ENCODE measurements at places on chromosomes 7 and 10.

DNA sequence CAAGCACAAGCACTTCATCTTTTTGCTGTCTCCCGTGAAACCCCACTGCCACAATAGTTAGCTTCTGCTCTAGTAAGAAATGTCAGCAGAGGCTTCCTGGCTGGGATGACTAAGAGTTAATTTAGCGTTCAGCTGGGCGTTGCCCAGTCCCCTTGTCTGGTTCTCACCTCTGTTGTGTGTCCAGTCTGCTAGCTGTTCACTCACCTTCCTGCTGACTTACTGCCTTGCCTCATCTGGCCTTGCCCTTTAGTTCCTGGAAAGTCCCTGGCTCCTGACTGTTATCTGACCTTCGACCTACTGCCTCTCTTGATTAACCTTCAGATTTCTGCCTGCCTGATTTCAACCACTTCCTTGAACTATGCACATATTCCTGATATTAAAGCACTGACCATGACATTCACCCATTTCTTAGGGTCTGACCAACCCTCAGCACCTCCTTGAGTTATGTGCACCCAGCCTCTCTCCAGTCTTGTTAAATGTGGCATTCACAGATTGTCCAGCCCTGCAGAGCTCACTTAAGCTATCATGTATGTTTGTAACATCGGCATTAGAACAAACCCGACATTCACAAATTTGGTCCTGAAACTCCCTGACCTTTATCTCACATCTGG, 30.3 kb downstream of the C7orf33 start:
- no peak for DNase-seq

- DNase-seq = peak; percentile 76
These were observed 85.9 kb upstream of the MKI67 start for GRCh38 chr10:128211953-128212727.

DNA sequence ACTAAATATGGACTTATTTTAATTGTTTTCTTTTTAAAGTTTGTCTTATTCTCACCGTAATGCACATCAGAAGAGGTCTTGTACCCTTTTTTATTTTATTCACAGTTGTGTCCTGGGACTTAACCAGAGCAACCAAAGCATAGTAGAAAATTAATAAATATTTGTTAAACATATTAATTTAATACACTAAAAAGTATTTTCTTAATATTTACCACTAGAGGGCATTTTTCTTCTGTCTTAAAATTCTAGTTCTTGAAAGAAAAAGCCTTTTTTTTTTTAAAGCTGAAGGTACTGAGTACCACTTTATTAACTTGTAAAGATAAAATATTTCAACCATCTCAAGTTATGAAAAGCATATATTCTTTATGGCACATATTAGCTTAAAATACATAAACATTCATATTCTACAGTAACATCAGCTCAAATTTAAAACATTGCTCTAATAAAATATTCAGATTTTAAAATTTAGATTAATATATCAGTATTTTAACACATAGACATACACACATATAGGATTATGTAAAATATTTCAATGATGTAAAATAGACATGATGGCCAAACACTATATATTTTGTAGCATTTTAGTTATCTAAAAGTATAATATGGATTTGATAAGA, 260.4 kb downstream of the SEMA3A start:
- no peak for DNase-seq

- DNase-seq = no peak
These were observed 2.8 kb upstream of the CYP3A4 start for GRCh38 chr7:99786726-99787335.

GRCh38 chr7:129828989-129829736, 123.6 kb downstream of the UBE2H start:
- no peak for DNase-seq

- no peak for DNase-seq
These were observed 18.6 kb upstream of the ZMIZ1 start for GRCh38 chr10:79049931-79050895.

DNA sequence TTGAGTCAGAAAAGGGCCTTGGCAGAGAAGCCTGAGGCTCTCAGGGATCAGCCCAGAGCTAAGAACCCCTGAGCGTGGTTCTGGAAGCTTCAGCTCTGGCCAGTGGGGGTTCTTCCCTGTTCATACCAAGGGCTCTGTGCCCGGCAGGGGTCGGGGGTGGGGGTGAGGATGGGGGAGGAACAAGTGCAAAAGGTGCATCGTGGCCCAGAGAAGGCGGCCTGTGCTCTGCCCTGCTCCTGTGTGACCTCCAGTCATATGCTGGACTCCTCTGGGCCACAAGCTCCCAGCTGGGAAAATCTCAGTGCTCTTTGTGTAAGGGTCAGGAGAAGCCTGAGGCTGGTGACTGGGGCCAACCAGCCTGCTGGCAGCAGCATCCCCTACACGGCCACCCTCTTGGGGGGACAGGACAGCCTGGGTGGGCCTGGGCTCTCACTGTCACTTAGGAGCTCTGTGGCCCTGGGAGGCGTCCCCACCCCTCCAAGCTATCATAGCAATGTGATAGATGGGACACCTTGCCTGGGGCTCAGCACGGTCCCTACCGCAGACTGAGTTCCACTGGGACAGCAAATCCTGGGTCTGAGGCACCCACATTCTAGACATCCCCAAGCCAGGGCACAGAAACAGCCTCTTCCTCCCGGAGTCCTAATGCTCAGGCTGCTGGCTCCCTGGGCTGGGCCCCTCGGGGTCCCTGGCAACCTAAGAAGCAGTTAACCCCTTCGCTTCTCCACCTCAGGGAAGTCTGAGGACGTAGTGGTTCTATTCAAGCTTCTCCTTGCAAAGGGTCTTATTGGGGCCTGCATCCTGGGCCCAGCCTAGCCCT, 2.5 kb downstream of the MMRN2 start:
- DNase-seq = no peak

DNA sequence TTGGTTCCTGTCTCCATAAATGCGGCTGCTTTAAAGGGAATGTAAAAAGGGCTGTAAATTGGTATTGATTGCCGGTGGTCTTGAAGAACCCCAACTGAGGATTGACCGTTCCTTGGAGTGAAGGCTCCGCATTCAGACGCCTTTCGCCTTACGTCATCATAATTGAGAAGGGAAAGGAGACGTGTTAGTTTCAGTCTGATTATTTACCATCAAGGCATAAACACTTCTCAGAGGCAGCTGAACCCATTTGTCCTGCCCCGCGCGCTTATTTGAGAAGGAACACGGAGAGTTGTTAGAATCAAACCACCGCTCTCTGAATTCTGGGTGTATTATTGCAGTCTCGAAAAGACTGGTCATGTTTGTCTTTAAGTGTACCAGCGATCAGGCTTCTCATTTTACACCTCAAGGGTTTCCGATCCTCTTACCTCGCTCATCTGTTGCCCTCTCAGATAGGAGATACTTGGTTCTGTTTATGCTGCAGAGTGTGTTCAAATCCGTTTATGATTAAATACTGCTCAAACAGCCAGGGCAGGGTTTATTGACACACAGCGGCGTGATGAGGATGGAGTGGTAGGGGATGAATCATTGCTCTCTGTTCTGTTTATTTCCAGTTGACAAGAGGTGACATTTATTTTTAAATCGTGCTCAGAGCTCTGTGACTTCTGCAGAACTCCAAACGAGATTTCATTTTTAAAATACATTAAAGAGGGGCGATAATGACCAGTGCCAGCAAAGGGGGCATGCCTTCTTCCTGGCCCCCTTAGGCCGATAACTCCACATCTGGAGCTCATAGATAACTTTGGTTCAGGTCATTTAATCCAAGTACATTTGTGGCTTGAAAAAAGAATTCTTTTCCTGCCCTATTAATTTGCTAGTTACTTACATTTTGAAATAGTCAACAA, 30.4 kb downstream of the FOXK1 start:
- no peak for DNase-seq
